Posterior cingulate gyrus (tissue), 11 donors: ENCODE measurements at places on chromosomes 6 and 20.

DNA sequence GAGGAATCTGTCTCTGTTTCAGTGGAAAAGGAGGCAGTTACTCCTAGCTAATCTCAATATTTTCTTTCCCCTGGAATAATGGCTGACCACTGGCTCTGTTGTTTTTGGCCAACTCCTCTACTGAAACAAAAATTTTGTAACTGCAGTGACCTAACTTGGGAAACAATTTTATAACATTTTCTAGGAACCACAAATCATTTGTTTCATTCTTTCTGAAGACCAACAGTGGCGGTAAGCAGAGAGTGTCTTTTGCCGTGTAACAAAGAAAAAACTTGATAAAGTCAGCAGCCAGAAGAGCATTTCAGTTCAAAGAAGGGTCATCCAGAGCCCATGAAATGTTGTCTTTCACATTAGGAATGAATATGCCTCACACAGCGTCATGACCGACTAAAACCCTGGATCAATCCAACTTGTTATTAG, 11.8 kb upstream of the BFSP1 start:
- no peak for DNase-seq

DNA sequence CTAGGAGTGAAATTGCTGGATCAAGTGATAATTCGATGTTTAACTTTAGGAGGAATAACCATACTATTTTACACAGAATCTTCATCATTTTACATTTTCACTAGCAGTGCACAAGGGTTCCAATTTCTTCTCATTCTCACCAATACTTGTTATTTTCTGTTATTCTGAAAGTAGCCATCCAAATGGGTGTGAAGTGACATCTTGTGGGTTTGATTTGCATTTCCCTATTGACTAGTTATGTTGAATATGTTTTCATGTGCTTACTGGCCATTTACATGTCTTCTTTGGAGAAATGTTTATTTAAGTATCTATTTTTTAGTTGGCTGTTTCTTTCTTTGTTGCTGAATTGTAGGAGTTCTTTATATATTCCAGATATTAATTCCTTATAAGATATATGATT, 164.3 kb downstream of the CD109 start:
- no peak for DNase-seq

GRCh38 chr20:62549029-62549428, 73.2 kb upstream of the GATA5 start:
- DNase-seq = no peak

GRCh38 chr6:14635195-14635594, 517.6 kb downstream of the CD83 start:
- DNase-seq = no peak

GRCh38 chr20:3101737-3102574, 17.4 kb upstream of the AVP start:
- DNase-seq = no peak

- peak; percentile 5 for DNase-seq
Observed at GRCh38 chr20:41179961-41180360, 42.6 kb downstream of the PLCG1 start.

DNA sequence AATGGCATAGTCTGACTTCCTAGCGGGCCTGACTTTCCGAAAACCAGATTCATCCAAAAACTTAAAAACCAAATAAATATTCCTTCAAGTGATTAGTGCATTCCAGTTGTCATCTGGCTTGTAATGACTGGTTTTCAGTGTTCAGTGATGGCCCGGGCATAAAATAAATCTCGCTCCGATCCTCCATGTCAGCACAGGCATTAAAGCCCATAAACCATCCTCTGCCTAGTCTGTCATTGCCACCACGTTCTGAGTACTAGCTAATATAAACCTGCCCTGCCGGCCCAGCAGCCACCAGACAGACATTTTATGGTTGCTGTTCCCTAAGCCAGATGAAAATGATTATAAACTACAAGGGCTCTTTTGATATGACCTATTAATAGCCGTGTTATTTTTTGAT, 232.3 kb upstream of the GMDS start:
- no peak for DNase-seq

GRCh38 chr6:160259598-160259997, 977 bp upstream of the SLC22A2 start:
- no peak for DNase-seq

DNA sequence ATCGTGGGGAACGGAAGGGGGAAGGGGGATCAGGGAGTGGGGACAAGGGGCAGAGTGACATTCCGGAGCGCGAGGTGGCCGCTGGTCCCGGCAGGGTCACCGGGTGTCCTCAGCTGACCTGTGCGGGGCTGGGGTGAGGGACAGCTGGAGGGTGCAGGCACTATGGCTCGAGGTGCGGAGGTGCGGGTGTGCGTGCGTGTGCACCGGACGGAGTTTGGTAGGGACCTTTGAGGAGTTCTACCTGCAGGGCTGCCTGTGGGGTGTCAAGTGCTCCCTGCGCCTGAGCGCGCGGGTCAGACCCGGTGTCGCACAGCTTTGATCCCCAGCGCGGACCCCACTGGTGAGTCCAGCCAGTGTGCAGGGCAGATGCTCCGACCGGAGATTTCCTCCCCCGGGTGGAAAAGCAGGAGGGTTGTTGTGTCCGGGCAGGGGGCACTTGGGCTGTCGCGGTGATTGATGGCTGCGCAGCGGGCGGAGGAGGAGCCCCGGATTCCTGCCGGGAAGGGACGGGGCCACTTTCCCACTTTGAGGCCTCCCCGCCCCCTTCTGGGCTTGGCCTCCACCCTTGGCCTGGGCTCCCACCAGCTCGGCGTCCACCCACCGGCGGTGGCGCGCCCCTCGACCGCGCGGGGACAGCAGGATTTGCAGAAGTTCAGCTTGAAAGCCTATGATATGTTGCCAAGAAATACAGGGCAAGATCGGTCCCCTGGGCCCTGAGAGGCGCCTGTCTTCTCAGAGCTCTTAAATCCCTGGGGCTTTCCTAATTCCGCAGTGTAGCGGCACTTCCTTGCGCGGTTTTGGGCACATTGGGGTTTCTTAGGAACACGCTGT, 658 bp downstream of the RIN2 start:
- peak; percentile 11 for DNase-seq

DNA sequence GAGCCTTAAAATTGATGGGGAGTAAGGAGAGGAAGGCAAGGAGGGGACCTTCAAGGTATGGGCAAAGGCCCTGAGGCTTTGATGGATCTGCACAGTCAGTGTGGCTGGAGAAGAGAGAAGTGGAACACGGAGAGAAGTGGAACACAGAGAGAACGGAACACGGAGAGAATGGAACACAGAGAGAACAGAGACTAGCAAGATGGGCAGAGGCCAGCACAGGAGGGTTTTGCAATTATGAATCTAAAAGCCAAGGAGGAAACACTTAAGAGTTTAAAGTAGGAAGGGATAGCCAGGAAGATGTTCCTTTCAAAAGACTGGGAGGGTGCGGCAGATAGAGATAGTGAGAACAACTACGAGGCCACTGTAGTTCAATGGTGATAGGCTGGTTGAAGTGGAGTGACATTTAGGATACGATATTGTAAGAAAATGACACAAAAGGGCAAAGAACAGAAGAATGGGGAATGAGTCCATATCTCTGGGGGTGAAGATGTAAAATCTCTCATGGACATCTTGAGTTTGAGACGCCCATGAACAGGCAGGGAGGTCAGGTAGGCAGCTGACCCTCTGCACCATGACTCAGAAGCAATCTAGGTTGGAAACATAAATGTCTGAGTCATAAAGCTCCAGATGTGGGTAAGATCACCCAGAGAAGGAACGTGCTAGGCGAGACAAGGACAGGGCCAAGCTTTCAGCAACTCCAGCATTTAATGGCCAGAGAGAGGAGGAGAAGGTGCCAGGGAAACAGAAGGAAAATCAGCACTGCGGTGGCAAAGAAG, 25.4 kb downstream of the ZMYND8 start:
- DNase-seq = no peak

DNA sequence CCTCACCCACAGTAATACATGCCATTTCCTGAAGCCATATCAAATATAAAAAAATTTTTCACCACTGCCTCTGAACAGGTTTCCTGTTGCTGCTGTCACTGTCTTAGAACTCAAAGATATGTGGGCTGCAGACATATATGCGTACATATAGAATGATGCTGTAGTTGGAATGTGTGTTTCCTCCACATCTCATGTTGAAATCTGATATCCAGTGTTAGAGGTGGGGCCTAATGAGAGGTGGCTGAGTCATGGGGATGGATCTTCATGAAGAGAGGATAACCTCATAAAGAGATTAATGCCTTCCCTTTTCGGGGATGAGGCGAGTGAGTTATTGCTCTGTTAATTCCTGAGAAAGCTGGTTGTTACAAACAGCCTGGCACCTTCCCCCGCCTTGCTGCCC, 7.7 kb upstream of the SCP2D1 start:
- no peak for DNase-seq

- DNase-seq = no peak
Observed at GRCh38 chr6:49911252-49911651, 44.9 kb upstream of the CRISP1 start.

DNA sequence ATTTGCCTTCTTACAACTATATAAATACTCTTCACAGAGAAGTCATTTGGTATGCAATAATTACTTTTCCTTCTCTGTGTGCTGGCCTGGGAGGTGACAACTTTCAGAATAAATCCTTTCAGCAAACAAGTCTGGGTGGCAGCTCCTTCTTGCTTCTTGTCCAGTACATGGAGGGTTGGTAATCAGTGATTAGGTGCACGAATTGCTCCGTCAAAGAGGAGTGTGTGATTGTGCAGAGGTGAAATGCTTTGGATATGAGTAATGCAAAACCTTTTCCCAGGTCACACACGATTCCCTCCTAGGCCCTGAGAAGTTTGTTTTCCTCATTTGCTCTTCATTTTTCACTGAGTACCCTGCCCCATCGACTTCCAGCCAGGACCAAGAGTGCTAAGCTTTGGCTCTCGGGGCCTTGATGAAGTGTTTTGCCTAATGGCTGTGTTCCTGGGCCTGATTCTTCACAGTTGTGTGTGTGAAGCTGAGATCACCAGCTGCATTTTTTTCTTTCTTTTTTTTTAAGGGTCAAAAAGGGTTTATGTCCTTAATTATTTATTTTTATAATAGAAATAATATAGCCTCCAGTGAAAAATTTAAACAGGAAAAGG, 216.5 kb downstream of the ZMYND8 start:
- DNase-seq = no peak

DNA sequence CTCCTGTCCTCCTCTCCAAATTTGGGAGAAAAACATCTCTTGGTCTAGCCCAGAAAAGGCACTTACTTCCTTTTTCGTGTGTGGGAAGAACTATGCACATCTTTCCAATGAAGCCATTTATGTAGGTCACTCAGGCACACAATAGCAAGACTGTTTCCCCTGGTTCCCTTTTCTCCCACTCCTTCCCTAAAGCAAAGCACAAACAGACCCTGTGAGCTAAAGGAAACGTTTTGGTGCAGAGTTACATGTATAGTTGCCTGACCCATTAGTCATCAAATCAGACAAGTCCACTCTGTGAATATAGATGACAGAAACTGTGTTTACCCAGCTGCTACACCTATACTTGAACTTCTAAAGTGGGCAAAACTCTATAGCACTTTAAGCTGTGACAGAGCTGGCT, 474.6 kb downstream of the COL12A1 start:
- DNase-seq = no peak

GRCh38 chr20:24918579-24919566, 30.2 kb upstream of the CST7 start:
- DNase-seq = no peak

DNA sequence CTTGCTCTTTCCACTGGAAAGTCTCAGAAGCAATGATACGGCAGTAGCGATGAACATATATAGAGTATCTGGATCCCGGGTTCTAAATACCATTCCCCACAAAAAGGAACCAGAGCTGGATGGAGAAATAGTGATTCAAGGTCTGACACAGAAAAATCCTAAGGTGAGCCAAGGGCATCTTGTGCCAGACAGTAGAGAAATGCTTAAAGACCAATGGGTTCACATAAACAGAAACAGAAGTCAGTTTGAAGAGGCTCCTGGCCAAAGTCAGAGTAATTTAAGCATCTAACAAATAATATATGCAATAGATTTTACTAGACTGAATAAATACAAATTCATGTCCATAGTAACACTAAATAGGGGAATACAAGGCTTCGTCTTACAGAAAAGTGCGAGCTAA, 54.7 kb downstream of the RGS17 start:
- no peak for DNase-seq

GRCh38 chr6:163418311-163419029, 4.0 kb downstream of the QKI start:
- DNase-seq = no peak

- DNase-seq = no peak
Observed at GRCh38 chr20:12554426-12554825, 454.3 kb upstream of the SPTLC3 start.

- no peak for DNase-seq
Observed at GRCh38 chr6:39980839-39981580, 46.7 kb upstream of the MOCS1 start.

DNA sequence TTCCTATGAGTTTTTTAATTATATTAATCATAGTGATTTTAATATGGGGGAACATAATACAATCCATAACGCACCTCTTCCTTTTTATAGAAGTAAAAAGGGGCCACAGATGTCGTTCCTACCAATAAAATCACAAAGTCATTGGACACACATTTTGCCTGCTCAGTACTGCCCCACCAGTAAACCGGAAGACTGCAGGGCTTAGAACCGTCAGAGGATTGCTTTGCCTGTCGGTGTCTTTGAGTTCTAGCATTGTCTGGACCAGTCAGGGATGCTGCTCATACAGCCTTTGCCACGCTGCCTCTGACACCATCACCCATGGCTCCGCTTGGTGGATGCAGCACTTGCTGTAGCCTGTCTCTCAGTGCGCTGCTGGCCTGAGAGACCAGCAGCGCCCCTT, 853.6 kb downstream of the C6orf118 start:
- DNase-seq = no peak

- no peak for DNase-seq
Observed at GRCh38 chr6:147752689-147753403, 244.4 kb downstream of the SAMD5 start.

DNA sequence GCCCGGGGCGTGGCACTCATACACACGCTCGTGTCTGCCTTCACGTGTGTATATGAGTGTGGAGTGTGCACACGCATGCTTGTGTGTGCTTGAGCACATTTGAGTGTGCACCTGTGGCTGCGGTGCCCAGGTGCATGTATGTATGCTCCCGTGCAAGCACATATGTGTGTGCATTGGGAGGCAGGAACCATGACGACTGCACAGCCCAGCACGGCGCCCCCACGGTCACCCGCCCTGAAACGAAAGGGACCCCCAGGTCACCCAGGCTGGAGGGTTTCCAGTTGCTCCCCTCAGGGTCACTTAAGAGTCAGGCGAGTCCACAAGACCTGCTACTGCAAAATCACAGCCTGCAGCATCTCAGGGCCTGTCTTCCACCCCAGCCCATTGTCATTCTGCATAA, 94.7 kb downstream of the YTHDF1 start:
- no peak for DNase-seq

GRCh38 chr20:43983904-43984361, 69.3 kb downstream of the TOX2 start:
- no peak for DNase-seq
